ENCODE measurements at places on chromosomes 5 and 9. TPM values are rescaled to one million over a fixed set of nuclear protein-coding genes. Genes with fewer than 3 reads are reported as not detected.

GRCh38 chr5:174320051-174320450 lies 274.5 kb downstream of the NSG2 start:
- no peak overlapping the region for H3K4me3 ChIP-seq
- no peak overlapping the region for H3K27ac ChIP-seq
- no peak for DNase-seq
- no peaks in the 10 kb centered on the region for H3K4me1 ChIP-seq
- no peaks in the 10 kb centered on the region for H3K36me3 ChIP-seq
- H3K27me3 ChIP-seq = no peaks in the 10 kb centered on the region

DNA sequence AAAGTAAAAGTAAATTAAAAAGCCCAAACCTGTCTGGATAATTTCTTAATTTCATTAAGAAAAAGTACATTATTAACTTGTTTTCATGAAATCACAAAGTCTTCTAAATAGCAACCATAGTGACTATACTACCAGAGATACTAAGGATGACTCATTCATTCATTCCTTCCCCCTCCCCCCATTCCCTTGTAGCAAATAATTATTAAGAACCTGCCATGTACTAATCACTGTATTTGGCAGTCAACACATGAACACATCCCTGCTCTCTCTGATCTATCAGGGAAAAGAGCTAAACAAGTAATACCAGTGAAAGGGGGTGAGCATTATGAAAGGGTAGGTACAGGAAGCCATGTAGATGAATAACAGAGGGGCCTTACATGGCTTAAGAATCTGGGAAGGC lies 203.9 kb downstream of the CWC27 start:
- H3K36me3 ChIP-seq = peaks cover 5% of the 10 kb centered on the region
- H3K27ac ChIP-seq = no peak overlapping the region
- H3K27me3 ChIP-seq = no peaks in the 10 kb centered on the region
- no peaks in the 10 kb centered on the region for H3K4me1 ChIP-seq
- no peak overlapping the region for H3K4me3 ChIP-seq
- no peak for DNase-seq

The TICAM2 gene
- total RNA-seq = 1.2 TPM

DNA sequence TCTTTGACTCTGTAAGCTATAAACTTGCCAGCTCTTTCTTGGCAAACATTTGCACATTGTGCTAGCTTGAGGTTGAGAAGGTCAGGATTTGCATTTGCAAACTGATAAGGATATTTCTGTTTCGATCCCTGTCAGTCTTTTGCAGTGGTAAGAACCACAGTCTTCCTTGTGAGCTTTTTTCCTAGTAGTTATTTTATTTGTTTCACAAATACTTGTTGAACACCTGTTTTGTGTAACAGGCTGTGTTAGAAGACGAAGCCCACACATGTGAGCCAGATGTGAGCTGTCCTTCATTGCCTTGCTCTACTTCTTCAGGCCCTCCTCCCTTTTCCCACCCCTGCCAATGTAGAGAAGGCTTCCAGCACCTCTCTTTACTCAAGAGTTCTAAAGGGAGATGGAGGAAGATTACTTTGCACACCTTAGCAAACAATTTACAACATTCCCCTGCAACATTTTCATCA lies 327.0 kb upstream of the KLF4 start:
- no peaks in the 10 kb centered on the region for H3K27me3 ChIP-seq
- no peak overlapping the region for H3K27ac ChIP-seq
- no peak for DNase-seq
- H3K4me1 ChIP-seq = no peaks in the 10 kb centered on the region
- H3K4me3 ChIP-seq = no peak overlapping the region

- no peaks in the 10 kb centered on the region for H3K27me3 ChIP-seq
- H3K4me1 ChIP-seq = no peaks in the 10 kb centered on the region
These were observed 122.4 kb upstream of the NR5A1 start for GRCh38 chr9:124629600-124629999.

The ZNF622 gene
- total RNA-seq = 25.3 TPM

DNA sequence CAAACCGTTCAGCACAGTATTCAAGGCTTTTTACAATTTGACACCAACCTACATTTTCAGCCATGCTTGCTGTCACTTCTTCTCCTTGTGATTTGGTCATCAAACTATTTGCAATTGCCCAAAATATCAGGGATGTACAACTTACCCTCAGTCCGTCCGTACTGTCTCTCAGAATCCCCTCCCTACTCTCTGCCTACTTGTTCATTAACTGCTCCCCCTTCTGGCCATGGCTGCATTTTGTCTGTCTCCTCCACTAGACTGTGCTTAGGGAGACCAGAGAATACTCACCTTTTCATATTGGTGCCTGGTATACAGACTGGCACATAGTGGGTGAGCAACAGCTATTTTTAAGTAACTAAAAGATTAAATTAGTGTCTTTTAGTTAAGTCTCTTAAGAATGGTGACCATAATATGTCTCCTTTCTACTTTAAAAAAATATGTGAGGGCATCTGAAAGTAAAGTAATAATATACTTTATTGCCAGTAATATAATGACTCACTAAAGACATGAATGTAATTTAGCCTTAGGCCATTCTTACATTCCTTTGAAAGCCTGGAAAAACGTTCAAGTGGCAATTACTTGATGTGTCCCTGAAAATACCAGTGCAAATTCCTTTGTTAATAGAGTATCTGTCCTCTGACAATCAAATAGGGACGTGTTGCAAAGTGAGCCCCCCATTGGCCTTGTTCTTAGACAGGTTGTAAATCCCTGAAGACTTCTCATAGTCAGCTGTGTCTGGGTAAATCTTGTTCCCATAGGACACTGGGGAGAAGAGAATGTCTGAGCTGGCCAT lies 27.8 kb downstream of the PRLR start:
- no peak for DNase-seq
- no peaks in the 10 kb centered on the region for H3K36me3 ChIP-seq
- no peaks in the 10 kb centered on the region for H3K27me3 ChIP-seq
- no peak overlapping the region for H3K27ac ChIP-seq
- H3K4me3 ChIP-seq = no peak overlapping the region

- H3K4me1 ChIP-seq = peaks cover 12% of the 10 kb centered on the region
- no peaks in the 10 kb centered on the region for H3K27me3 ChIP-seq
- H3K27ac ChIP-seq = no peak overlapping the region
- no peaks in the 10 kb centered on the region for H3K36me3 ChIP-seq
These were observed 80.6 kb downstream of the MYO10 start for GRCh38 chr5:16855485-16855884.

- no peaks in the 10 kb centered on the region for H3K36me3 ChIP-seq
- no peak overlapping the region for H3K27ac ChIP-seq
- DNase-seq = no peak
- H3K27me3 ChIP-seq = no peaks in the 10 kb centered on the region
- no peak overlapping the region for H3K4me3 ChIP-seq
These were observed 1191.9 kb upstream of the NUDT12 start for GRCh38 chr5:104754311-104754995.

- H3K27me3 ChIP-seq = no peaks in the 10 kb centered on the region
- H3K4me3 ChIP-seq = no peak overlapping the region
- no peaks in the 10 kb centered on the region for H3K36me3 ChIP-seq
- no peak overlapping the region for H3K27ac ChIP-seq
These were observed 206.2 kb downstream of the NR3C1 start for GRCh38 chr5:143197260-143197656.

The SIT1 gene
- total RNA-seq = 0.83 TPM

- H3K27ac ChIP-seq = peak overlapping the region; percentile 90
- peaks cover 61% of the 10 kb centered on the region for H3K4me1 ChIP-seq
- H3K4me3 ChIP-seq = peak overlapping the region; percentile 80
- no peaks in the 10 kb centered on the region for H3K36me3 ChIP-seq
- H3K27me3 ChIP-seq = no peaks in the 10 kb centered on the region
These were observed 763 bp downstream of the TJP2 start for GRCh38 chr9:69174616-69175463.

DNA sequence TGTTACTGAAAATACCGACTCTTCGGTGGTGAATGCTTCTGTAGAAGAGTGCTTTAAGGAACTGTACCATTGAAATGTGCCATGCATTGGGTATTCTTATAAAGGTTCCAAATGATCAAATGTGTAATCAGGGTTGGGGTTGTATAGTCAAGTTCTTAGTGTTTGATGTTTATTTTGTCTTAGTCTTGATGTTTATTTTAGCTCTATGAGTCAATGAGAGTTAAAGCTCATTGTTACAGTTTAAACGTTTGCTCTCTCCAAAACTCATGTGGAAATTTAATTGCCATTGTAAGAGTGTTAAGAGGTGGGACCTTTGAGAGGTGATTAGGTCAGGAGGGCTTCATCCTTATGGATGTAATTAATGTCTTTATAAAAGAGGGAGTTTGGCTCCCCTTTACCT lies 153.0 kb downstream of the FER start:
- H3K4me1 ChIP-seq = no peaks in the 10 kb centered on the region
- no peaks in the 10 kb centered on the region for H3K27me3 ChIP-seq
- peaks cover 10% of the 10 kb centered on the region for H3K36me3 ChIP-seq
- no peak overlapping the region for H3K4me3 ChIP-seq
- no peak overlapping the region for H3K27ac ChIP-seq

All from esophagus muscularis mucosa (tissue), 4 donors.